ENCODE measurements at places on chromosomes 1 and 21.

GRCh38 chr1:87106144-87106543 lies 191.7 kb downstream of the HS2ST1 start:
- DNase-seq: no peak

GRCh38 chr21:39483917-39484316 lies 32.1 kb downstream of the SH3BGR start:
- DNase-seq: no peak

GRCh38 chr1:167548059-167548932 lies 5.3 kb downstream of the CREG1 start:
- DNase-seq: no peak

DNA sequence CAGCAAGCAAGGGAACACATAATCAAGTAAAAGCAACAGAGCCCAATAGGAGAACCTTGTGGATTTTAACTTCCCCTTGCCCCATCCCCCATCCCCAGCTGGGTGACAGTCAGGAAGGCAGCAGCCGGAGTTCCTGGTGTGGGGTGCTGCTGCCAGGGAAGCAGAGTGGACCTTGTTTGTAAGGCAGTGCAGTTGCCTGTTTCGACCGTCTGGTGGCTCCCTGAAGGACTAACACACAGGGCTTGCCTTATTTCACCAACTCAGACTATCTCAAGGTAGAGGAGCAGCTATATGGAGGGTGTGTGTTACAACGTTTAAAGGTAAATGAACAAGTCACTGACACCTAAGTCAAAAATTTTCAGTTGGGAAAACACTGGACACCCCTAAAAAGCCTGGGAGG lies 6.6 kb downstream of the KRTAP10-8 start:
- DNase-seq: no peak

GRCh38 chr21:29080454-29080941 lies 7.0 kb upstream of the CCT8 start:
- no peak for DNase-seq

GRCh38 chr1:194081444-194081843 lies 895.0 kb upstream of the B3GALT2 start:
- DNase-seq: no peak

GRCh38 chr1:159141584-159142390 lies 29.6 kb upstream of the CADM3 start:
- peak; percentile 45 for DNase-seq

GRCh38 chr1:63813829-63814277 lies 40.0 kb downstream of the ROR1 start:
- DNase-seq: no peak

DNA sequence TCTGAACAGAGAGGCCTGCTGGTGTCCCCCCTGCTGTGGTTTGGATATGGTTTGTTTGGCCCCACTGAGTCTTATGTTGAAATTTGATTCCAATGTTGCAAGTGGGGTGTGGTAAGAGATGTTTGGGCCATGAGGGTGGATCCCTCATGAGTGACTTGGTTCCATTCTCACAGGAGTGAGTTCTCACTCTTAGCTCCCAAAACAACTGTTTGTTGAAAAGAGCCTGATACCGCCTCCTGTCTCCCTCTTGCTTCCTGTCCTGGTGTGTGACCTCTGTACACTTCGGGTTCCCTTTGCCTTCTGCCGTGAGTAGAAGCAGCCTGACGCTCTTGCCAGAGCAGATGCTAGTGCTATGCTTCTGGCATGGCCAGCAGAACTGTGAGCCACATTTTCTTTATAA lies 60.5 kb downstream of the C21orf91 start:
- no peak for DNase-seq

- DNase-seq: no peak
Measured at GRCh38 chr1:156079762-156080161, 2.5 kb downstream of the MEX3A start.

GRCh38 chr1:54081306-54082270 lies 28.2 kb downstream of the TCEANC2 start:
- DNase-seq: no peak

GRCh38 chr1:157469300-157469699 lies 83.0 kb downstream of the FCRL5 start:
- no peak for DNase-seq

GRCh38 chr1:47532921-47533792 lies 95.3 kb downstream of the FOXD2 start:
- DNase-seq: peak; percentile 43

GRCh38 chr1:68706639-68707317 lies 209.9 kb upstream of the DEPDC1 start:
- no peak for DNase-seq

DNA sequence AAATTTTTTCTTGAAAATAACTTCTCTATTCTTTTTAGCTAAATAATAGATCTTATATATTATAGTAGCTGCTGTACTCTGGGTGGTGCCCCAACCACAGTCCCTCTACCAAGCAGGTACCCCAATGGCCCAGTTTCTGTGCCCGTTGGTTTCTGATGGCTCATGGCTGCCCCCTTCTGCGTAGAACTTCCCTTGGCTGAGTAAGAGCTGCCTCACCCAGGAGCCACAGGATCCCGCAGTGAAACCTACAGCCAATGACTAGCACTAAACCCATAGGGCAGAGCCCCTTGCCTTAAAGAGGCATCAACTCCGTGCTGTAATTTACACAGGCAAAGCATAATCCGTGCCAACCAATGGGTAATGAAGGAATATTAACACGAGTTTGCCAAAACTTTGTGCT lies 247.5 kb downstream of the USH2A start:
- DNase-seq: no peak

DNA sequence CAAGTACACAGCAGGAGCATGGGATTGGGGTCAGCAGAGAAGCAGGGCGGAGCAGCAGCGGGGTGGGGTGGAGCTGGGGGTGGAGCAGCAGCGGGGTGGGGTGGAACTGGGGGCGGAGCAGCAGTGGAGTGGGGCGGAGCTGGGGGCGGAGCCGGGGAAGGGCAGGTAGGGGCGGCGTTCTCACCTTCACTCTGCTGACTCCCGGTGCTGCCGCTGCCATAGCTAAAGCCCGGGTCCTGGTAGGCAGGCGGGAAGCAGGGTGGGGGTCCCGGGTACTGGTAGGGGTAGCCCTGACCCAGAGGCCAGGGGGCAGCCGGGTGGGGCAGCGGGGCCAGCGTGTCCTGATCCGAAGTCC lies 6.7 kb downstream of the TAS1R3 start:
- DNase-seq: no peak

DNA sequence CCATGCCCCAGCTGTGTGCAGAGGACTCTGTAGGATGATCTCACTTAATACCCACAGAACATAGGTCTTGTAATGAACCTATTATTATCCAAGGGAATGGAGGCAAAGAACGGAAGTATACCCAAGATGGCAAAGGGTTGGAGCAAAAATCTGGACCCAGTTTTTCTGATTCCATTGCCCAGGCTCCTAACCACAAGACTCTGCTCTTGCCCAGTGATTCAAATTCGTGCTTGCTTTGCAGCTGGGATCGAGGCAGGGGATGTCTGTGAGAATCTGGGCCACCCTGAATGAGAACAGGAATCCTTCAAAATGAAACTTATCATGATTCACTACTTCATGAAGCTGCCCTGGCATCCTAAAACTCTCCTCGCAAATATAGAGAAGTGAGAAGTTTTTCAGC lies 97.5 kb upstream of the KCNJ6 start:
- DNase-seq: no peak

DNA sequence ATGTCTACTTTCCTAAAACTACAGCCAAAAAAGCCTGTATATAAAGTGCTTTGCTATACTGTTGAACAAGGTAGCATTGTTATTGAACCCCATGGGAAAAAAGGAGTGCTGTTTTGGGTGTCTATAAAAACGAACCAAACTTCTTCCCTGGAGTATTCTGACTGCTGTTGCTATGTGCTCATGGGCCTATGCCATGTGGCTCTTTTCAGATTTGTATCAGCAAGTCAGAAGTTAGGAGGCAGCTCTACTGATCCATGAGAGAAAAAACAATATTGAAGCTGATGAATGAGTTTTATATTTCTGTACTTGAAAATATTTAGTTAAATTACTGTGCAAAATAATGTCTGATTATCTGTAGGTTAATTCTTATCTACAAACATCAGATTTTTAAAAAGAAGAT lies 66.5 kb downstream of the ADGRL2 start:
- no peak for DNase-seq

DNA sequence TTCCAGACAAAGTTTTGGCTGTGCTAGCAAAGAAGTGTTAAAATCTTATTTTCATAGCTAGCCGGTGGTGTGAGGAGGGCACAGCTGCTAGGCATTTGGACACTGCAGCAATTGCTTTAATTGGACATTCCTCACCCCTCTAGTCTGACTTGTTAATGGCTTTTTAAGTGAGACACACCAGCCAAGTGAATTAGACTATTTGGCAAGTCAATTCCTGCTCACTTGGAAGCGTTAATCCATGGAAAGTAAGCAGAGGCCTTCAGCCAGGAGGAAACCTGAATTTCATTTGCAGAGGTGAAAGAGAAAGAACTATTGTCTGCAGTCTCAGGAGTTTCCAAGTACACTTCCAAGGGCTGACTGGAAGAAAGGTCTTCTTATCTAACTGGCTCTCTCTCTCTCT lies 175.7 kb downstream of the ST6GALNAC3 start:
- DNase-seq: no peak

- DNase-seq: no peak
Measured at GRCh38 chr1:42937141-42937696, 21.4 kb downstream of the SLC2A1 start.

- DNase-seq: no peak
Measured at GRCh38 chr1:53552981-53553733, 94.0 kb downstream of the DMRTB1 start.

GRCh38 chr21:46215436-46216131 lies 13.0 kb downstream of the LSS start:
- DNase-seq: no peak

GRCh38 chr1:165129568-165130164 lies 226.8 kb downstream of the LMX1A start:
- DNase-seq: peak; percentile 24

DNA sequence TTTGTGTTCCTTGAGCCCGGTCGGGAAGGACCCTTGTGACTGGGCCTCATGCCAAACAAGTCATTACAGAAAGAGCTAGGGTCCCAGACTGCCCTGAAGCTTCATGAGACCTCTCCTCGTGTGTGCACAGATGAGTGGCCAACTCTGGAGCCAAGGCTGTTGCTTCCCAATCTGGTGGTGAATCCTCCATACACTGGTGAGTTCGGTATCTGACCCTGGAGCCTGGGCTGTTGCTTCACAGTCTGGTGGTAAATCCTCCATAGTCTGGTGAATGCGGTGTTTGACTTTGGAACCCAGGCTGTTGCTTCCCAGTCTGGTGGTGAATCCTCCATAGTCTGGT lies 737.8 kb downstream of the MATN1 start:
- no peak for DNase-seq

DNA sequence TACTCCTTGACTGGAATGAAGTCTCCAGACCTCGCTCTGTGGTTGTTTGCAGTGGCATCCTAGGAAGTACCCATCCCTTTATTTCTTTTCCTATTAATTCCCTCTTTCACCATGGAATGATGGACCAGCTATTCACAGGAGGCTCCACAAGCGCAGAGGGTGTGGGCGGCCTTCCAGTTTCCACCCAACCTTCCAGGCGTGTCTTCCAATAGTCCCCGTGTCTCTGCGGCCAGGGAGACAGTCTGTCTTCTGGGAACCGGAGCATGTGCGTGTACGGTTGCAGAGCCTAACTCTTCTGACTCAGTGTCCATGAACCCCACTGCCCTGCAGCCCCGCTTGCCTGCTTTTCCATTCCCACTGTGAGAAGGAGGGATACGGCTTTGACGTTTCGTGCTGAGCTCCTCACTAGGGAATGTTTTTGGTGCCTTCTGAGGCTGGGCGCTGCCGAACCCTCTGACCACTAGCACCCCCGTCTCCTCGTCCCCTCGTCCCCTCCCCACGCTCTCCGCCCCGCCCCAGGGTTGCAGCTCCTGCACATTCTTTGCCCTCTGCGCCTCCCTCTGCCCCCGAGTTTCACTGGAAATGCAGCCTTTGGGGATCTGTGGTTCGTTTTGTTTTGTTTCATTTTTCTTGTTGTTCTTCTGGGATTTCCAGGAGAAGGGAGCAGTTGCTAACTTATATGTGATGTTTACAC lies 26.3 kb upstream of the FAM3B start:
- no peak for DNase-seq

DNA sequence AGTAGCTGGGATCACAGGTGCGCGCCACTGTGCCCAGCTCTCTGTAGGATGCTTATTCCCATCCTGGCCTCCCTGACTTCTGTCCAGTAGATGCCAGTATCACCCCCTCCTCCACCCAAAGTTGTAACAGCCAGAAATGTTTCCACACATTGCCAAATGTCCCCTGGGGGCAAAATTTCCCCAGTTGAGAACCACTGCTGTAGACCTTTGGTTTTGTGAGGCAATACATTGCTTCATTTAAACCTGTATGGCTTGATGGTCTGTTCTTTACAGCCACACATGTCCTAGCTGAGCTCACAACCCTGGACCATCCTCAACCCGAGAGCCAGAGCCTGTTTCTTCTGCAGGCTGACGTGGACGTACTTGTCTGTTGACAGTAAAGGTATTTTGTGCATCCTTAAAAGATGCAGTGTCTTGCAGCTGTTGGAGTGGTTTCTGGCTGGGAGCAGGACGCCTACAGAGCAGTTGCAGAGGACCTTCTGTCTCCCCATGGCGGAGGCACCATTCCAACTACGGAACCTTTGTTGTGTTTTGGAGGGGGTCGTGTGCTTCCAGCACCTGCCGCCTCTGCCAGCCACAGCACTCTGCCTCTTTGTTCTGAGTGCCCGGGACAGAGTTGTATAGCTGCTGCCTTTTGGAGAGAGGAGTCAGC lies 26.6 kb downstream of the DOP1B start:
- no peak for DNase-seq

DNA sequence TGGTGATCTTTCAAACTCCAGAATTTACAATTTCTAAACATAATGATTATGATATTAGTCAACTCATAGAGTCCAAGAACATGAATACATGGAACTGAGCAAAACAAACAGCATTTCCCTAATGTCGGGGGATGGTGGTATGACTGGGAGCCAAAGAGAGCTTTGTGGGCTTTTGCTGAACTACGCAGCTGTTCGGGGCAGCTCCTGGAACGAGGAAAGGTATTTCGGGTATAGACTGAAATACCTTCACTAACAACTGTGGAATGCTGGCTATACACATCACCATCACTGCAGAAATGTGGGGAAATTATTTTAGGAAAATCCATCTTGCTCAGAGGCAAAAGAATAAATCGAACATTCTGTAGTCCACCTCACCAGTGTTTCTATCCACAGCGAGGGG lies 30.2 kb upstream of the VPS26C start:
- DNase-seq: no peak

GRCh38 chr1:236185687-236186086 lies 43.3 kb downstream of the GPR137B start:
- no peak for DNase-seq

Data from hypothalamus (tissue), 51 donors.